ENCODE measurements at places on chromosomes 12 and 14.

DNA sequence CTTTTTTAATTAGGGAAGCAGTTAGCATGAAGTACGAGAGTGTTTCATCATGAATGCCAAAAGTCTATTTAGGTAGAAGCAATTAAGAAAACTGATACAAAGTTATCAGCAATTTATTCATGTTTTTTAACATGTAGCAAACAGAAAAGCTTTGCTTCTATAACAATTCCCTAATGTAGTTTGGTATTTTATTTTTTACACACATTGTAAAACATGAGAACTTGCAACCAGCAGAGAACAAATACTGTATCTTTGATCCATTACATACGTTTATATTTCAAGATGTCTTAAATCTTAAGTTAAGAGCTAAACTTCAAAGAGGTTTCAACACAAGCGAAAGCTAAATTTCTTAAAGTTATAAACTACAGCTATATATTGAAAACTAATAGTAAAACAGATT lies 39.3 kb downstream of the MED13L start:
- no peak for DNase-seq

DNA sequence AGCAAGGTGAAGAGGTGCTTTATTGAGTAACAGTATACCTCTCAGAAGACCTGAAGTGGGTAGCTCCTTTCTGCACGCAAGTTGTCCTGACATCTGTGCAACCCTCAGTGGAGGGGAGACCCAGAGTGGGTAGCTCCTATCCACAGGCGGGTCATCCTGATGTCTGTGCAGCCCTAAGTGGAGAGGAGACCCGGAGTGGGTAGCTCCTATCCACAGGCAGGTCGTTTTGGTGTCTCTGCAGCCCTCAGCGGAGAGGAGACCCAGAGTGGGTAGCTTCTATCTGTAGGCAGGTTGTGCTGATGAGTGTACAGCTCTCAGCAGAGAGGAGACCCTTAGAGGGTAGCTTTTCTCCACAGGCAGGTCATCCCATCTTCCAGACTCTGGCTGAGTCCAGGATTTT lies 45.1 kb upstream of the PRPF39 start:
- no peak for DNase-seq

GRCh38 chr14:105326891-105327694 lies 12.5 kb downstream of the PACS2 start:
- no peak for DNase-seq

GRCh38 chr14:97866664-97867063 lies 1069.5 kb downstream of the VRK1 start:
- no peak for DNase-seq

DNA sequence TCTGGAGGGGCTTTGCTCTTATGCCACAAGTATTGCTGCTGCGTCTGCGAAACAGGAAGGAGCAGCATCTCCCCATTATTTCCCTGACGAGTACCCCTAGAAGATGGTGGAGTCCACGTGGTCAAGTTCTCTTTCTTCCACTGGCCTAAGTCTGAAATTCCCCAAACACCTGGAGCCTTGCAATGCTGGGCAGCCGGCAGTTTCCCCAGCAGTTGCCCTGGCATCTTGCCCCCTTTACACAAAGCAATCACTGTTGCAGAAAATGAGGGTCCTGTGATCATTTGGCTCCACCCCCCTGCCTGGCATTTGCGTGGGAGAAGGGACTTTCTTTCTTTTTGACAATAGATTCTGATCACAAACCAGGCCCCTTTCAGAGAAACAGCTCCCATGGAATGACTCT lies 56.9 kb downstream of the FOS start:
- DNase-seq: no peak

- no peak for DNase-seq
Observed at GRCh38 chr14:77007975-77008421, 20.5 kb downstream of the IRF2BPL start.

DNA sequence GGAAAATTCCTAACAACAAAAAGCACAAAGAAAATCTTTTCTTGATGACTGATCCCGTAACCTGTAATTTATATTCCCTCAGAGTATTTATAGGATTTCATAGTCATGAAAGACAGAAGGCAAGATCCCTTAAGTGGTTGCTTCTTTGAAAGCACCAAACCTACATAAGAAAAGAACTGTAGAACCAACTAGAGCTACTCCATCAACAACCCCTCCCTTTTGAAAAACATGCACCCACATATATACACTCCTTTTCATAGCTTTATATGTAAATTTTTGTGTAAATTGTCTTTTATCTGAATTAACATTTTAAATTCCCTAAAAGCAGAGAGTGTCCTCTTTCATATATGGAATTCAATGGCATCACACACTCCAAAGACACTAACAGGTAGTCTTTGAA lies 215.3 kb downstream of the CEP128 start:
- DNase-seq: no peak

DNA sequence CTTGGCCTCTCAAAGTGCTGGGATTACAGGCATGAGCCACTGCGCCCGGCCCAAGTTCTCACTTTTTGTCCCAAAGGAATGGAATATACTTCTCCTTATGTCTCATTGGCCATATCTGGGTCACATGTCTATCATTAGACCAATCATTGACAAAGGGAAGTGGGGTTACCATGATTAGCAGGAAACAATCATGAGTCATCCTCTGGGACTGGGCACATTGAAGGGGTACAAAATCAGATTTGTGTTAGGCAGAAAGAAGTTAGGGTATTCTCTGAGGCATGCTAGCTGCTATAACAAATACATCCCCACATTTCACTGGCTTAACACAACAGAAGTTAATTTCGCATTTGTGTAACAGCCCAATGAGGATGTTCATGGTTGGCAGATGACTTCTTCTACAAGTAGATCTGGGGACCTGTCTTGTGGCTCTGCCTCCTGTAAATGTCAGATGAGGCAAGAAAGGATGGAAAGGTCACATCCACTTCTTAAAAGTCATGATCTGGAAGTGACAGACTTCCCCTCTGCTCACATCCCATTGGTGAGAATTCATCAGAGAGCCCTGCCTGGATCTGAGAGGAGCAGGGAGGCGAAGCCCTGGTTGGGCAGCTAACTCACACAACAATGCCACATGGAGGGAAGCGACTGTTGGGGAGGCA lies 3.1 kb downstream of the CCDC63 start:
- DNase-seq: no peak

GRCh38 chr12:98752726-98753125 lies 107.6 kb downstream of the APAF1 start:
- no peak for DNase-seq

DNA sequence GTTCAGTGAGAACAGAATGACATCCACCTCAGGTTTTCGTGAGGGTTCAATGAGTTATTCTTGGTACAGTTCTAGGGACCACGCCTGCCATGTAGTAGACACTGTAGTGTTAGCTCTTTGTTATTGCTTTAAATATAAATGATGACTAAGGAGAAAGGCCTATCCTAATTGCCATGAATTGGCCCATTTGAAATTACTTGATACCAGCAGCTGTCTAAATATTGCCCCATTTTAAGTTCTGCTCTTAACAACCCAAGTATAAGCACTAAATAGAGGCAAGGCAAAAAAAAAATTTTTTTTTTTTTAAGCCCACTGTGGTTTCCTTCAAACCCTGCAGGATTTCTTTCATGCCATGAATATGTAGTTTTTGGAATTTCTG lies 84.5 kb downstream of the BORCS5 start:
- no peak for DNase-seq

DNA sequence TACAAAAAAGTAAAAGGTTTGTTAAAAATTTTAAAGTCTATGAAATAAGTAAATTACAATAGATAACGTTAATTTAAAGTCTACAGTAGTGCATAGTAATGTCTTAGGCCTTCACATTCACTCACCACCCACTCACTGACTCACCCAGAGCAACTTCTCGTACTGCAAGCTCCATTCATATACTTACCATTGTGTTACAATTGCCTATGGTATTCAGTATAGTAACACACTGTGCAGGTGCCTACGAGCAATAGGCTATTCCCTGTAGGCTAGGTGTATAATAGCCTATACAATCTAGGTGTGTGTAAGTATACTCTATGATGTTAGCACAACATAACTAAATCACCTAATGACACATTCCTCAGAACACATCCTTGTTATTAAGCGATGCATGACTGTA lies 435.3 kb upstream of the TMTC1 start:
- DNase-seq: no peak

GRCh38 chr12:18998343-18999261 lies 130.9 kb upstream of the PLEKHA5 start:
- no peak for DNase-seq

DNA sequence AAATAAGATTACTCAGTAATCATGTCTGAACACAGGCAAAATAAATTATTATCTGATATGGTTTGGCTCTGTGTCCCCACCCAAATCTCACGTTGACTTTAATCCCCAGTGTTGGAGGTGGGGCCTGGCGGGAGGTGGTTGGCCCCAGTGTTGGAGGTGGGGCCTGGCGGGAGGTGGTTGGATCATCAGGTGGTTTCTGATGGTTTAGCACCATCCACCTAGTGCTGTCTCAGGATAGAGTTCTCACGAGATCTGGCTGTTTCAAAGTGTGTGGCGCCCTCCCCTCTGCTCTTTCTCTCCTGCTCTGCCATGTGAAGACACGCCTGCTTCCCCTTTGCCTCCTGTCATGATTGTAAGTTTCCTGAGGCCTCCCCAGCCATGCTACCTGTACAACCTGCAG lies 18.1 kb downstream of the DHRS2 start:
- no peak for DNase-seq

GRCh38 chr14:71642715-71643114 lies 289.5 kb upstream of the RGS6 start:
- no peak for DNase-seq

GRCh38 chr12:122250047-122250446 lies 16.2 kb downstream of the VPS33A start:
- no peak for DNase-seq

- DNase-seq: no peak
Observed at GRCh38 chr14:68553311-68553710, 239.6 kb downstream of the ZFP36L1 start.

- DNase-seq: no peak
Observed at GRCh38 chr12:3256103-3256631, 179.0 kb downstream of the TSPAN9 start.

DNA sequence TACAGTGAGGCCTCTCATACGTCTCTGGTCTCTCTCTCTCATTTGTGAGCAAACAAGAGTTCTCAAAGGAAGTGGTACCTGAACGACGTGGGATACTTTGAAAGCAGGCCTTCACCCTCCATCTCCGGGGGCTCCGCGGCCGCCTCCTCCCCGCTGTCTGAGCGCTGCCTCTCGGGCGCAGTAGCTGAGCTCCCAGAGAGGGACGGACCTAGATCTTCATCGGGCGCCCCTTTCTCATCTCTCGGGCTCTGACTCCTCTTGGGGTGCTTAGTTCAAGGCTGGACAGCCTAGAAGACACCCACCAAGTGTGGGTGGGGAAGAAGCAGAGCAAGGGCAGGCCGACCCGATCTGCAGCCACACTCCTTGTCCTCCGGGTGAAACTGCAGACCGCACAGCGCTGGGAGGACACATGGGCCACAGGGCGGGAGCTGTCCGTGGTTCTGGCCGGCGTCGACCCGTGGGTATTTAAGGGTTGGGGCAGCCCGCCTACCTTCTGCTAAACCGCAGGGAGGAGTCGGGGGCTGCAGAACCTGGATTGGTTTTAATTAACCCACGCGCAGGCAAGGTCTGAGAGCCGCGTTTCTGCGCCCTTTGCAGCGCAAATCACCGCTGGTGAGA lies 92.7 kb downstream of the PAH start:
- DNase-seq: no peak

- no peak for DNase-seq
Observed at GRCh38 chr14:53350429-53350828, 197.3 kb upstream of the DDHD1 start.

- no peak for DNase-seq
Observed at GRCh38 chr14:36113341-36113740, 63.2 kb downstream of the PTCSC3 start.

GRCh38 chr14:53032161-53032803 lies 81.4 kb upstream of the FERMT2 start:
- DNase-seq: no peak

DNA sequence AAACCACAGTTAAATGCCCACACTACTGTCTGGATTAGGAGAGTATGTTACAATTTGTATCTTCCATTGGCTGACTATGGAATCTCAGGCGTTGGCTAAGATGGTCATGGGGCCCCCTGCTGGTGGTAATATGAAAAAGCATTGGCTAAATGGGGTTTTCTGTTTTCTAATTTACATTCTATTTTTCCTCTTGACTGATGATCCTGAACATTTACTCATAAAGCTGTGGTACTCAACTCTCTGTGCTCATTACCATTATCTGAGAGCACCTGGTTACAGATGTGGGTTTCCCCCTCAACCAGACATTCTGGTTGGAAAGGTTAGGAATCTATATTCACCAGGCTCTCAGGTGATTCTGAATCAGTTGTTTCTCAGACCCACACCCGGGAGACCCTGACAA lies 64.8 kb downstream of the WSCD2 start:
- peak; percentile 5 for DNase-seq

DNA sequence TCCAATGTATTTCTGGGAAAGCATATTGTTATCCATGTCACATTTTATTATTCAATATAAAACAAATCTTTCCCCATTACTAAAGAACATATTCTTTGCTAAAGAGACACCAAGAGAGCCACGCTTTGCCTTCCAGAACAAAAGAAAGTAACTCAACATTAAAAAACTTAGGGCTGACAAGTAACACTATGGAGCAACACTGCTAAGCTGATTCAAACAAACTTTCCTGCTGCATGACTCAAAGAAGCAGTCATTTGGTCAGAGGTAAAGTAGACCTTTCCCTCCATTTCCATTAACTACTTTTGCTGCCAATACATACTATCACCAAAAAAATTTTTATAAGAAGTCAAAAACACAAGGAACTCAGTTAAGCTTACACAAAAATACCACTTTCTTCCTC lies 83.0 kb downstream of the DENND5B start:
- no peak for DNase-seq

DNA sequence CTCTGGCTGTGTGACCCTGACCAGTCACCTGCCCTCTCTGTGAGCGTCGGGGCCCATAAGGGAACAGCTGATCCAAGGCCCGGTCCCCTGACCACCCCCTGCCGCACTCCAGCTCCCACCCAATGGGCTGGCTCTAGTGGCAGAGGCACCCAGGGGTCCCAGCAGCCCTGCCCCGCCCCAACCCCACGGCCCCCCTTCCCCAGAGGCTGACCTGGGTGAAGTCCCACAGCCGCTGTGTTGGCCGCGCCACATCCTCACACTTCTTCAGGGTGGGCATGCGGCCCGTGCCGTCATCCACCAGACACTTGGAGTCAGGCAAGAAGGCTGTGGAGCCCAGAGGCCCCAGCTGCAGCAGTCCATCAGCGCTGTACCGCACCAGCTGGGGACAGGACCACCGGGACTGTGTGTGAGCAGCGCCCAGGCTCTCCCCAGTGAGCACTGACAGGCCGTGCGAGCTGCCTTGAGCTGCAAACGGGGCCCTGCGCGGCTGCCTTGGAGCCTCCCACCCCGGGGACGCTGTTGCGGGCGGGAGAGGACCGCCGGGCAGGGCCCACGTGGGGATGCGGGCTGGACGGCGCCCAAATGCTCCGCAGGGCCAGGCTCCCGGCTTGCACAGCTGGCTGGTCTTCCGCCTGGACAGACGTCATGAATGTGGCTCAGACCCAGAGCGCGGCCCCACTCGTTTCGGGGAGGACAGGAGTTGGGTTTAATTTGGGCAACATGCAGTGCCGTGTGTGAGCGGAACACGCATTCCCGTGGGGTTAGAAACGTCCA lies 53.5 kb downstream of the NOC4L start:
- no peak for DNase-seq

Measured in activated naive CD8-positive, alpha-beta T cell treated with anti-CD3 and anti-CD28 coated beads for 36 hours (primary cell).